A549 treated with Mapracorat at 1 μM for 4 hours (cell line): ENCODE measurements at places on chromosomes 2 and 18. TPM values are rescaled to one million over a fixed set of nuclear protein-coding genes. Genes with fewer than 3 reads are reported as not detected.

Gene PARD6G
- total RNA-seq: 1.2 to 3.8 TPM (median 2.6 TPM) in 5 replicates

Gene TEX44
- total RNA-seq: not detected in 5 replicates

Gene VIL1
- 0.13 to 0.51 TPM (median 0.21 TPM) in 5 replicates for total RNA-seq

Gene ACVR1C
- total RNA-seq: not detected in 5 replicates

Gene CIDEA
- total RNA-seq: not detected in 5 replicates
